Left renal pelvis (tissue), 4 donors: ENCODE measurements at places on chromosomes 12 and 14. TPM values are rescaled to one million over a fixed set of nuclear protein-coding genes. Genes with fewer than 3 reads are reported as not detected.

DNA sequence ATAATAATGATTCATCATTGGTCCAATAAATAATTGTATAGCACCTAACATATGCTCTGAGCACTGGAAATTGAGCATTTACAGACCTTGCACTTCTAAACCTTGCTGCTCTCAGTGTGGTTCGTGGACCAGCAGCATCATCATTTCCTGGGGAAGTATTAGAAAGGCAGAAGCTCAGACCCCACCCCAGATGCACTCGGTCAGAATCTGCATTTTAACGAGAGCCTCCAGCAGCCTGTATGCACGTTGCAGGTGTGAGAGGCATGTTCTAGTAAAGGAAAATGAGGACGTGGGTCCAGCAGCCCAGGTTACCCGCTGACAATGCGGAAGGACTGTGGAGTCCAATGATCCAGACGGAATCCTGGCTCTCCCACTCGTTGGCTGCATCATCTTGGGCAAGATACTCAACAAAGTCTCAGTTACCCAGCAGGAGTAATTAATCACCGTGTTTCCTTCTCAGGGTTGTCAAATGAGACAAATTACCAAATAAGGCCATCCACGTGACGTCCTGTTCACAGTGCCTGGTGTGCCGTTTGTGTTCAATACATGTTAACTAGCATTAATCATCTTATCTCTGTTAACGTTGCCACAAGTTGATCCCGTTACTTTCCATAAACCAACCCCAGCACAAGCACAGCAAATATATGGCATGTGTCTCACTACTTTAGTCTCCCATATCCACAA, 49.2 kb upstream of the CCND2 start:
- no peak for DNase-seq

Gene STON2
- polyA plus RNA-seq, result 2.5 TPM

Gene SYCP3
- 1.4 TPM for polyA plus RNA-seq

- no peak for DNase-seq
Observed at GRCh38 chr14:96631030-96631429, 128.8 kb downstream of the PAPOLA start.

Gene BEGAIN
- 1.4 TPM for polyA plus RNA-seq

Gene PRH2
- not detected for polyA plus RNA-seq

DNA sequence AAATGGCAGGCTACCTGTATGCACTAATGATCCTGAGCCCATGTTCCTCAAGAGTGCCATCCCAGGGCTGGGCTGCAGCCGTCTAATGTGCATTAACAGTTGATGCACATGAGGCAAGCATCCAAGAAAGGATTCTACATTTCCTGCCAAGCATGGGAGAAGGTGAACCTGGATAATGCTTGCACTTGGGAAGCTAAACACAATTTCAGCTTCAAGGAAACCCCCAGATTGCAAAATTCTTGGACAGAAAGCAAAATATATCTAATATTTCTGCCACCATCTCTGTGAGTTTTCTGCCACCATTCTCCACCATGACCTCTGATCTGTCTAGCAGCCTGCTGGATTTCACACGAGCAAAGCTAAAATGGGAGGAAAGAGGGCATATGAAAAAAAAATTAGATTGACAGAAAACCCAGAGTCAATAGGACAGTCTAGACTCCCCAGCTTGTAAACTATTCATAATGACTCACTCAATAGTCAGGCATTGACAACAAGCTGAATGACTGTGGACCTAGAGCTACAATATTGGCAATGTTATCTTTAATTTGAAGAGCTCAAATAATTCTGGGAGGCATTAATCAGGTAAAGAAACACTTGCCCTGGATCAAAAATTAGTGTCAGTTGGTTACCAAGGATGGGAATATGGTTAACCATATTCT, 91.9 kb upstream of the BCL2L14 start:
- DNase-seq, result no peak

GRCh38 chr14:35829449-35829848, 3.3 kb downstream of the BRMS1L start:
- no peak for DNase-seq

DNA sequence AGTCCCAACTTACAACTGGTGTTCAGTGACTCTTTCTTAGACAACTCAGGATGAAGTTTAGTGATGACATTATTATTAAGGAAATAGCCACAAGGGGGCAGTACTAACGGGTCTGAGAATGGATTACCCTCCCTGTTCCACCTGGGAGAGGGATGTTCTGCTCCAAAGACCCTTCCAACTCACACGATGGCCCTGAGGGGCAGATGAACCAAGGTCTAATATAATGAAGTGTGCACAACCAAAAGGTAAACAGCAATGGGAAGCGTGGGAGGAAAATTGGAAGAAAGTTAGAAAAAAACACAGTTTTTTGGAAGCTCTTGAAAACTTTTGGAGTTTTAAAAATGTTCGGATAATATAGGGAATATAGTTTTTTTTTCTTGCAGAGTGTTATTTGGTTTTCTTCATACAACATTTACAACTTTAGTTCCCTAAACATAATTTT, 24.0 kb downstream of the FGF6 start:
- no peak for DNase-seq

Gene DEGS2
- 5.9 TPM for polyA plus RNA-seq

Gene KCNJ8
- 18.2 TPM for polyA plus RNA-seq

DNA sequence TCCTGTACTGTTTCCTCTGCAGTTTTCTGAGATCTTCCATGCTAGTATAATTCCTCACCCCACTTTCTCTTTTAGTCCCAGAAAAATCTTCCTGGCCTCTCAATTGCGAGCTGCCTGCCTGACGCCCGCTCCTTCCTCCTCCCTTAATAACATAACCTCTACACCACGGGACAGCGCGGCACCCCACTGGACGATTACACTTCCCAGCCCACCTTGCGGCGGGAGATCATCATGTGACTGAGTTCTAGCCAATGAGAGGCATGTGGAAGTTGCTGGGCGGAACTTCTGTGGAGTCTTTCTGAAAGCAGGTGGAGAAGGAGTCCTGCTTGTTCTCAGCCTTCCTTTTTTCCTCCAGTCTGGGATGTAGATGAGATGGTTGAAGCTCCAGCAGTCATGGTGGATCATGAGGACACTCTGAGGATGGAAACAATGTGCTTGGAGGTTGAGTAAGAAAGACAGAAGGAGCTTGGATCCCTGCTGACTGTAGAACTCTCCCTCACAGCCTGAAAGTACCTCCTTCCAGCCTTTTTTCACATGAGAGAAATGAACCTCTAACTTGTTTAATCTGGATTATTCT, 133.6 kb upstream of the VRK1 start:
- no peak for DNase-seq

GRCh38 chr14:85165094-85165493, 364.9 kb upstream of the FLRT2 start:
- no peak for DNase-seq

DNA sequence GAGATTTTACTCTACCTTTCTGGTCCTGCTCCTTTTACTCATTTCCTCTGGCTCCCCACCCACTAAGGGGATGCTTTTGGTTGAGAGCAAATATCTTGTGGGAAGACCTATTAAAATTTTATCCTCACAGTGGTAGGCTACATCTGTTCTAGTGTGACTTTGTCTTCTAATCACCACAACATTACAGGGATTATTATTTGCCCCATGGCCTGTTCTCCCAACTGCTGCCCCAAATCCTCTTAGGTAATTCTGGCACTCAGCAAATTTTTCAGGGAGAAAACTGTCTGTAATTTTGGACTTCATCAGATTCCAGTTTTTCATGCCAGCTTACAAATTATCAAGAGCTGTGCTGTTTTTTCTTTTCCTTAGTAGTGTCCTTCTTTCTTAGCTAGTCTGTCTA, 172.3 kb downstream of the GPHN start:
- no peak for DNase-seq

DNA sequence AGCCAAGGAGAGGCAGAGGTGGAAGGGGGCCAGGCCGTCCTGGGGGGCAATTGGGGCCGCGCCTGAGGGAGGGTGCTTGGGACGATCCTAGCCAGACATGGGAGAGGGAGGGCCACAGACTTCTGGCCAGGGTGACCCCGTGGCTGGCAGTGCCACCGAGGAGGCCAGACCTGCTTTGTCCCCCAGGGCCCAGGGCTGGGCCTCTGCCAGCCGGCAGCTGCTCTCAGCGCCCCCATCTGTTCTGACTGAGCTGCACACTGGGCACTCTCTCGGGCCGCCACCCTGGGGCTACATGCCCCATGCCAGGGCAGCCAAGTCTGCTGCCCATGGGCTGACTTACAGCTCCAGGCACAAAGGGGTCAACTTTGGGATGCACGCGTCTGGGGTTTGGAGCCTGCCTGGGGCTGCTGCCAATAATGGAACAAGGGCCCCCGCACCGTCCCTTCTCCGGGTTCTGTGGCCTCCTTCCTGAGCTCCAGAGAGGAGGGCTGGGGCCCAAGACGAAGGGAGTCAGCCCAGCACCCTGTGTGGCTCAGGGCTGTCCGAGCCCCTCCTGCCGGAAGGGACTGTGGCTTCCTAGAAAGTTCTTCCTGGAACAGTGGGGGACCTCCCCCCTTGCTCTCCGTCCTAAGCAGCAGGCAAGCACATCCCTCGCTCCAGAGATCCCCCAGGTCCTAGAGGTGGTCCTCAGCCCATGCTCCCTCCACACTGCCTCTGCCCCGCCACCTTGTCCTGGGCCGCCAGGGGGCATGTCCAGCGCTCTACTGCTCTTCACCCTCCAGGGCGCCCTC, 1.1 kb downstream of the ADSS1 start:
- no peak for DNase-seq

Gene SH2B3
- 17.7 TPM for polyA plus RNA-seq

- no peak for DNase-seq
Observed at GRCh38 chr12:47080725-47081502, 1.2 kb upstream of the AMIGO2 start.

Gene DTX1
- polyA plus RNA-seq, result 11.3 TPM
